ENCODE measurements at places on chromosomes 7 and 10.

GRCh38 chr7:151813997-151814396 is 62.9 kb downstream of the PRKAG2 start:
- no peak for DNase-seq

DNA sequence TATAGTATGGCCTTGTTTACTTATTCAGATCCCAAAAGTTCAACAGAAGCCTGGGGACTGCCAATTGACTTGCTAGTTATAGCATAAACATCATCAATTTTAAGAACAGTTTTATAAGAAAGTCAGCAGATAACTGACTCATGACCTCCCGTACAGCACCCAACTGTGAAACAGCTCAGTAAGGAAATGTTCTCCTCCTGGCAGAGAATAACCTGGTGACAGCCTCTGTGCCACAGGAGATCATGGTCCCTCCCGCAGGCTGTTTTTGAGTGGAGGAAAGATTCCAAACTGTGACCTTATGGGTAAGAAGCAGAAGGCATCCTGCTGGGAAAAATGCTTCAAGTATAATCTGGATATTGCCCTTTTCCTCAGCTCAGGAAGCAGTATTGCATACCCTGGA is 182.5 kb downstream of the SEMA3D start:
- no peak for DNase-seq

DNA sequence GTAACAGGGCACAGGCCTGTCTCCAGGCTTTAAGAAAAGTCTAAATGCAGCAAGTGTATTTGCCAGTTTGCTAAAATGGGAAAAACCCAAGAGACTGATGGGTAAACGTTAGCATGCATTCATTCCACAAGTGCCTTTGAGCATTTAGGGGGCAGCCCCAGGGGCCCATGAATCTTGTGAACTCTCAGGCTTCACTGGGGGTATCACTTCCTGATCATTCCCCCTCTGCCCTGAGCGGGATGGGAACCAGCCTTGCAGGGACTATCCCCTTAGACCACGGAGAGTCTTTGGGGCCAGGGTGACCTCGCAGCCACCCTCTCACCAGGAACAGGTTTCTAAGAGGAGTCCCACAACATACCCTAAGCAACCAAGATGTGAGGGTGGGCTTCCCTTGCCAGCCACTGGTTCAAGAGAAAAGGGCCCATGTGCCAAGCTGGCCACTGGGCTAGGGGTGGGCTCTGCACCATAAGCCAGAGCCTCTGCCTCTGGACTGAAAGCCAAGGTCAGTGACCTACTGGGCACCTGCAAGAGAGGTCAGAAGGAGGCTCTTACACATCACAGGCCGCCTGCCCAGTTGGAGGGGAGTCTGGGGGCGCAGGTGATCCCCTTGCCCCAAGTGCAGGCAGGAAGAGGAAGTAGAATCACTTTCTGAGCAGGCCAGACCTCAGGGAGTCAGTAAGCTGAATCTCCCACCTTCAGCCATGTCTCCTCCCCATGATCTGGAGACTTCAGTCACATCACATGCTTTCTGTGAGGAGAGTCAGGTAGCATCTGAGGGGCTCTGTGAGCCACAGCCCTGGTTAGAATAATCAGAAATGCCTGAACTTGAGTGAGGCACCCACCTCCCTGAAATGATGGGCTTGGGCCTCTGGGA is 75.0 kb downstream of the C10orf105 start:
- no peak for DNase-seq

DNA sequence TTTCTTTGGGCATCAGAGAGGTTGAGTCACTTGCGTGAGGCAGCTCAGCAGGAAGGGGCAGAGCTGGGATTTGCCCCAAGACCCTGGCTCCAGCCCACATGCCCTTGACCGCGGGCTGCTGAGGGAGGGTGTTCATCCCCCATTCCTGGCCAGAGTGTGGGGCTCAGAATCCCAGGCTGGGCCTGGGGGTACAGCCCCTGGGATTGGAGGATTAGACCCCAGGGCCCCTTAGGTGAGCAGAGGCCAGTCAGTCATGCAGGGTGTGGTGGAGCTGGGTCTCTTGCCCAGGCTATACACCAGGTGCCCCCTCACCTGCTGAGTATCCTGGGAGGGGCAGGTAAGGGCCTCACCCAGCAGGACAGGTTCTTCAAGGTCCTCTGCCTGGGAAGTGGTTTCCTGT is 68.4 kb upstream of the ZNF716 start:
- no peak for DNase-seq
